ENCODE measurements at places on chromosomes 6 and 20. TPM values are rescaled to one million over a fixed set of nuclear protein-coding genes. Genes with fewer than 3 reads are reported as not detected.
A peak's percentile ranks its signal among the peaks of the same experiment; 100 is the strongest.

RIPOR3 gene
- not detected for total RNA-seq

RFX6 gene
- not detected for total RNA-seq

KCNK15 gene
- not detected for total RNA-seq

RNF39 gene
- total RNA-seq, result not detected

GRCh38 chr6:36110050-36110449 lies 20.3 kb upstream of the MAPK13 start:
- DNase-seq, result no peak

DNA sequence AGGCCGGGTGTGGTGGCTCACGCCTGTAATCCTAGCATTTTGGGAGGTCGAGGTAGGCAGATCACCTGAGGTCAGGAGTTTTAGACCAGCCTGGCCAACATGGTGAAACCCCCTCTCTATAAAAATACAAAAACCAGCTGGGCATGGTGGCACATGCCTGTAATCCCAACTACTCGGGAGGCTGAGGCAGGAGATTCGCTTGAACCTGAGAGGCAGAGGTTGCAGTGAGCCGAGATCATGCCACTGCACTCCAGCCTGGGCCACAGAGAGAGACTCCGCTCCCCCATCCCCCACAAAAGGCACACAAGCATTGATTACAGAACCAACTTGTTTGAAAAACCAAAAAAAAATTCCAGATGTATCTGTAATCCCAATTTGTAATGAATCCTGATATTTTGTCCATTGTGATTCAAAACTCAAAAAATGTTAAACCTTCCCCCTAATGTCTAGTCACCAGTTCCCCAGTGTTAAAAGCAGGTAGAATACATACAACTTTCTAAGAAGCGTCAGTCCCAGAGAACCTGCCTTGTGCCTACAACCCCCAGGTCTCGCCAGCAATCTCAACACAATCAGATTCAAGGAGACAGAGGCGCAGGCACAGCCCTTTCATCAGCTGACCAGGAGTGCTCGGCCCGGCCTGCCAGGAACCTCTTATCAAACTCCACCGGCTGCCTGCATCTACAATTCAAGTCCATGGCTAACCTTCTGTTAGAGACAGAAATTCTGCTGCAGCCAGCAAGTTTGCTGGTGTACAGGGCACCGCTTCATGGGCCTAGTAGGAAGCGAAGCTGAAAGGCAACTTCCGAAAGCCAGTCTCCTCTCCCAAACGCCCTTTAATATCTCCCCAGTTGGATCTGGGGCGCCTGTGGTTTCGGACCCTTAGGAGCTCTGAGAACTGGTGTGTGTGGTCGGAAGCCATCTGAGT lies 2.1 kb downstream of the EZR start:
- peak; percentile 54 for DNase-seq

DNA sequence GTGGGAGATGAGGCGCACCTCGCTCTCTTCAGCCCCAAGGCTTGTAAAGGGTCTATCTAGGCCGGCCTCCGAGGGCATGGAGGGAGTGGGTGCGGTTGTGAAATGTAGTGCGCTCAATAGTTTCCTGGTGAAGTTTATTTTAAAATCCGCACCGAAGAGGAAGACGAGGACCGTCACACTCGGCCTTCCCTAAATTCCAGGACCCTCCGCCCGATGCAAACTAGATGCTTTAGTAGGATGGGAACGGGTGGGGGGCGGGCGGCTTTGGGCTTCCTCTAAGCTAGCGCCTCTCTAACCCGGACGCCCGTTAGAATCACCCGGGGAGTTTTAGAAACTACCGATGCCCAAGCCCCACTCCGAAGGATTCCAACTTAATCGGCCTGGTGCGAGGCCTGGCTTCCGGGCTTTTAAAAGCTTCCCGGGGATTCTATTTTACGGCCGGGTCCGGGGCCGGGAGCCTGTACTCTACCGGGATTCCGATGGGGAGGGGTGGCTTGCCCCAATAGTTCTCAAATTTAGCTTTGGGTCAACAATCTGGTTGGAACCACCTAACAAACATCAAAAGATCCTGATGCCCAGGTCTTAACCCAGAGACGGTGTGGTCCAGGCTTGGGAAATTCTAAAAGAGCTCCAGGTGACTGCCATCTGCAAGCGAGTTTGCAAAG lies 548 bp upstream of the BCAS4 start:
- no peak for DNase-seq

DNA sequence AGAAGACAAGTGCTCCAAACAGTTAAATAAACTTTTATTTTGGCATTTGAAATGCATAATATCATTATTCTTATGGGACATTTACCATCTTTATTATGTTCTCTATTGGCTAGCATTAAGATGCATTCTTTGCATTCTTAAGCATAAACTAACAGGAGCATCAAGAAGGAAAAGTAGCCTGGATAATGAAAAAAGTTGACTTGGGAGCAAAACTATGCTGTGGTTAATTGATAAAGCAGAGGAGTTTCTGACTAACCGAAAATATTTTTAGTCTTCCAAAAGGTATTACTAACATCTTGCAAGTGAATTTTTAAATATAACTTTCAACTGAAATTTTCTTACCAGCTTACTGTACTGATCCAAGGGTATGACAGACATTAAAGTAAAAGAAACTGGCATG lies 140.3 kb downstream of the FLRT3 start:
- DNase-seq, result no peak

DNA sequence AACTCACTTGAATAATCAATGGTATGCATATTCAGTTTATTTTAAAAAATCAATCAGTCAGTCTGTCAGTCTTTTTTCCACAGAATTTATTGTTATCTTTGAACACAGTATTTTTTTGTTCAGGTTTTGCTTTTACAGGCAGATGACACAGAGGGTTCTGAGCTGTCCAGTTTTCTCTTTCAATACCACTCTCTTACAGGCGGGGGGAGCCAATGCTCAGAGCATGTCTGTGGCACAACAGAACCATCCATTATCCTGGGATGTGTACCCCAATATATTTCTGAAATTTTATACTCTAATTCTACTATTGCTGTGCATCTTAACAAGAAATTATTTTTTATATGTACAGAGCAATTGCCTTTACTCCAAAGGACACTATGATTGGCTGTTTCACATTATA lies 21.2 kb downstream of the ROS1 start:
- no peak for DNase-seq

- no peak for DNase-seq
Measured at GRCh38 chr6:87714093-87714842, 12.2 kb upstream of the AKIRIN2 start.

- DNase-seq, result no peak
Measured at GRCh38 chr6:16496991-16497801, 258.8 kb downstream of the GMPR start.

DNA sequence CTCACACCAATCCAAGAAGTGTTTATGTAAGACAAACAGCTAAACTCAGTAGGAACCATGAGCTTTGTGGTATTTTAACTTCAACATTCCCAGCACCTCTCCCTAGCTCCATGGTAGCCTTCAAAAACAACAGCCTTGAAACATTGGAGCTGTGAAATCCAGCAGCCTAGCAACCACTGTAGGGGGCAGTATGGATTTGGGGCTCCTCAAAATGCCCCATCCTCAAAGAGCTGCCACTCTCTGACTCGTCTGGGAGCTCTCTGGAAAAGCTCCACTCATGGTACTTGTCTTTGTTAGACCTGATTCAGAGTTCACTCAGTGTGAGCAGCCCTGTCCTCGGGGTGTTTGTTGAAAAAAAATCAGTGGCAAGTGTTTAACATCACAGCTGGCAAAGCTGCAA lies 82.9 kb downstream of the KIF6 start:
- DNase-seq, result no peak

GRCh38 chr6:134525190-134525868 lies 207.4 kb upstream of the SGK1 start:
- no peak for DNase-seq

- DNase-seq, result no peak
Measured at GRCh38 chr6:43489277-43490072, 12.1 kb downstream of the TJAP1 start.

GRCh38 chr20:3174442-3175261 lies 1.3 kb upstream of the LZTS3 start:
- no peak for DNase-seq

GRCh38 chr6:293193-294174 lies 1.2 kb downstream of the DUSP22 start:
- DNase-seq, result peak; percentile 14

- no peak for DNase-seq
Measured at GRCh38 chr20:57464642-57465211, 60.2 kb downstream of the CTCFL start.

- no peak for DNase-seq
Measured at GRCh38 chr20:38143646-38144554, 21.2 kb downstream of the TGM2 start.

All from CD4-positive, alpha-beta memory T cell (primary cell).